ENCODE measurements at places on chromosomes 5 and 9.

DNA sequence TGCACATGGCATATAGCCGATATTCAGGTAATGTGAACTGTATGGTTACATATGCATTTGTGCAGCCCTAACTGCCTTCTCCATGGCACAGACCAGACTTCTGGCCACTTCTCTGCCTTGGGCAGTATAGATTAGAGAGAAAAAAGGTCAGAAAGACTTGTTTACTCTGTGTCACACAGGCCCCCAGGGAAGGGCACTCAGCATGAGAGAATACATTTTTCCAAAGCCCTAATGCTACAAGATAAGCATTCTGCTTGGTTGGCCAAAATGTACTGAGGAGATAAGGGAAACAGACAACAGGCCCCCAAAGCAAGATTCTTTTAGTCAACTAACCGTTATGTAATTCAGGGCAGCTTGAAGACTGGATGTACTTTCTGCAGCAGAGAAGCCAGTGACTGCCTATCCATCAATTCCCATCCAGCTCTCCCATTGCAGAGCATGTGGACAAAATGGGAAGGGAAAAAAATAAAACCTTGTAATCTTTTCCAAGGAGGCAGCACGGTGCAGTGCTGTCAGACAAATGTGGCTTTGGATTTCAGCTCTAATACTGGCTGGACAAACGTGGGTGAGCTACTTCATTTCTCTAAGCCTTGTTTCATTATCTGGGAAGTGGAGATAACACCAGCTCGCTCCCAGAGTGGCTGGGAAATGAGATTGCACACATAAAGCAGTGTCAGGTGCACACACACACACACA is 205.9 kb downstream of the NSG2 start:
- DNase-seq: no peak

GRCh38 chr5:84059672-84060071 is 325.0 kb downstream of the EDIL3 start:
- DNase-seq: no peak

- DNase-seq: no peak
Measured at GRCh38 chr5:137696481-137696880, 39.4 kb downstream of the KLHL3 start.

GRCh38 chr5:67510204-67510603 is 313.6 kb upstream of the CD180 start:
- no peak for DNase-seq

GRCh38 chr5:83118471-83118870 is 41.1 kb downstream of the XRCC4 start:
- no peak for DNase-seq

- DNase-seq: no peak
Measured at GRCh38 chr5:15106530-15107283, 235.1 kb upstream of the ANKH start.

DNA sequence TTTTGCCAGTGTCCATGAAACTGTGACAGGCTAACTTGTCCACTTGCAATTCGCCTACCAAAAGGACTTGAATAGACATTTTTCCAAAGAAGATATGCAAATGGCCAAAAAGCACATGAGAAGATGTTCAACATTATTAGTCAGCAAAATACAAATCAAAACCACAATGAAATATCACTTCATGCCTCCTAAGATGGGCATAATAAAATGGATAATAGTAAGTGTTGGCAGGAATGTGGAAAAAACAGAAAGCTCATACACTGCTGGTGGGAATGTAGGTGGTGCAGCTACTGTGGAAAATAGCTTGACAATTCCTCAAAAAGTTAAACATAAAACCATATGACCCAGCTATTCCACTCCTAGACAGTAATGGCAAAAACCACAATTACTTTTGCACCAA is 7.9 kb downstream of the DTWD2 start:
- no peak for DNase-seq

- no peak for DNase-seq
Measured at GRCh38 chr9:129007766-129008468, 20.2 kb downstream of the SH3GLB2 start.
